ENCODE measurements at places on chromosomes 2 and 18.

GRCh38 chr2:69505710-69506109 lies 68.5 kb upstream of the NFU1 start:
- no peak for DNase-seq

DNA sequence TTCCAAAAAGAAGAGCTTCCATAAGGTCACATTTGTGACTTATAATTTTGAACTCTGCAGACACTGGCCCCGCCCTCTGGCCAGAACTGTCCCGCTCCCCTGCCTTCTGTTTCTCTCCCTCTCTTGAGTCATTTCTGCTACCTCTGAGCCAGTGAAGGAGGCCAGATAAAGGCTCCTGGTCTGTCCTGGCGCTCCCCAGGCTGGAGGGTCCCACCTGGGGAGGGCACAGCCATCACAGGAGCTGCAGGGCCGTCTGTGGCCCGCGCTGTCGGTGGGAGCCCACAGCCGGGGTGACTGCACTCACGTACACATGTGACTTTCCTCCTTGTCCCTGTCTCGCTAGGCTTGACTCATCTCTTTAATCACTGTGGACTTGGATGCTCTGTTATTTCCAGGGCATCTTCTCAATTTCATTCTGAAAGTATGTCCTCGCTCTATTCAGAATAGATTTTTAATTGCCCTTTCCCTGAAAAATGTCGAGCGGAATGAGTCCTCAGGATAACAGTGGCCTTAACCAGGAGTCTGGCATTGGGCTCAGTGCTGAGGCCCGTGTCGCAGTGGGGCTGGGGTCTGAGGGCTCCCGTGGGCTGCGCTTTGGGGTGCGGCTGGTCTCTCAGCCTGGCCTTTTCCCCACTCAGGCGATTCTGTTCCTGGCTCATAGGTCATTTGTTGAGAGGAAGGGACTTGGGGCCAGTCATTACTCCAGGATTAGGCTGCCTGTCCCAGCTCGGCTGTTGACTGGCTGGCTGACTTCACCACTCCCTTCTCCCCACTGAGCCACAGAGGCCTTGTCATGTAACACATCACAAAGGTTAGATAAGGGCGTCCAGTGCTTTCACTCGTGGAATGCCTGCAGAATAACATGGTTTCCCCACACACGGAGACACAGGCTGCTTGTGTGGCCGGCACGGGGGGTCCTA lies 34.5 kb downstream of the KLHL29 start:
- DNase-seq, result no peak

- DNase-seq, result no peak
These were observed 62.4 kb downstream of the KCMF1 start for GRCh38 chr2:85033388-85033787.

DNA sequence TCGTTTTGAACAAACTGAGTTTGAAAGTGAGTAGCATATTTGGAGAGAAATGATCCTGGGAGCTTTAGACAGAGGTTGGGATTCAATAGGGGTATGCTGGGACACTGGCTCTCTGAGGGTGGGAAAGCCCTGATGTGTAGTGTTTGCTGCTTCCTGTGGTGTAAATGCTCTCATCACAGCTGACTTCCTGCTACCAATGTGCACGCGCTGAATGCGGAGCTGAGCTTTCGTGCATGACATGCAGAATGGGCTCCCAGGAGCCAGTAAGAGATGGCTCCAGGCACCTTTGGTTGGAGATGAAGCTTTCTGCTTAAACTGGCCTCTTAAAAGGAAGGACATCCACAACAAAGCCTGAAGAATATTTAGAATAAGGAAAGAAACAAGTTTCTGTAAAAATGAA lies 224.1 kb upstream of the CCDC150 start:
- DNase-seq, result no peak

DNA sequence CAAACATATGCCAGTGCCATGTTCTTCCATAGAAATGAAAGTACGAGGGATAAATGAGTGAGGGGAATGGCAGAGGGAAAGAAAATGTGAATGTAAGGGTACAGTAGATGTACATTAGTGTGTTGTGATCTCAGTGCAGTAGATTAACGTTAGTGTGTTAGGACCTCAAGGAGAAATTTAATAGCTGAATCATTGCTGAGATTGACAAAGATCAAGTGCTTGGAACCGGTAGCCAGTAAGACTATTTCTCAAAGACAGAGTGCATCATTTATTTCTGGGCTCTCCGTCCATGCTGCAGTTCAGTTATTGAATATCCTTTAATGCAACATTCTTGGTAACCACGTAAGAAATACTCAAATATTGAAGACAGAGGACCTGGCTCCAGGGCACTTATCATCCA lies 246.0 kb downstream of the PTPRM start:
- DNase-seq, result no peak

- DNase-seq, result no peak
These were observed 291.4 kb downstream of the DYSF start for GRCh38 chr2:71744781-71745180.

DNA sequence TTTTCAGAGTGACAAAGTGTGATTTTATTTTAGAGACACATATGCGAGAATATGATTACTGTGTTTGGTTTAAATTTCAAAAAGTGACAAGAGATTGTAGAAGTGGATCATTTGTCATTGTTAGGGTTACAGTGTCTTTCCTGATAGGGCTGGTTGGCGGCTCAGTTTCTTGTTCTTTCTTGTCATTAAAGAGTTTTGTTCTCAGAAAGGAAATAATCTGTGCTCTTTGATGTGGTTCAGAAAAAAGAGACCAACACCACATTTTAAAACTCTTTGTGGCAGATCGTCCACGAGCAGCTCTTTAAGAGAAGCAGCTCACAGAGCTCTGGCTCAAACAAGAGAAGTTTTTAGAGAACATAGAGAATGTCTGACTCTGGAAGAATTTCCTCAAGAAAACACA lies 45.6 kb upstream of the ZNF532 start:
- no peak for DNase-seq

DNA sequence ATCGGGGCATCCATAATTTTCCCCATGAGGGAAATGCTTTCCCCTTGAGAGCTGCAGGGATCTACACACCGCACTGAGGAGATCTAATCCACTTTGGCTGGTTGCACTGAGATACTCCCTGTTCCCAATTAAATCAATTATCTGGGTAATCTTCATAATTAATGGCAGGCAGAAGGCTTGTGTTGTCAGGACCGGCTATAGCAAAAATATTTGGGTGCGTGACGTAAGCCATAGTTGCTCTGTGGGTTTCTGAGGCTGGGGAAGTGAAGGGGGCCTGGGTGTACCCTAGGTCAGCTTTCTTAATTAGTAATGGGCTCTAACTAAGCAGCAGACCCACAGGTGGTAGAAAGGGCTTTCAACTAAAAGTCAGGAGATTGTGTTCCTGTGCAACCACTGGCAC lies 62.8 kb upstream of the UPP2 start:
- DNase-seq, result no peak

DNA sequence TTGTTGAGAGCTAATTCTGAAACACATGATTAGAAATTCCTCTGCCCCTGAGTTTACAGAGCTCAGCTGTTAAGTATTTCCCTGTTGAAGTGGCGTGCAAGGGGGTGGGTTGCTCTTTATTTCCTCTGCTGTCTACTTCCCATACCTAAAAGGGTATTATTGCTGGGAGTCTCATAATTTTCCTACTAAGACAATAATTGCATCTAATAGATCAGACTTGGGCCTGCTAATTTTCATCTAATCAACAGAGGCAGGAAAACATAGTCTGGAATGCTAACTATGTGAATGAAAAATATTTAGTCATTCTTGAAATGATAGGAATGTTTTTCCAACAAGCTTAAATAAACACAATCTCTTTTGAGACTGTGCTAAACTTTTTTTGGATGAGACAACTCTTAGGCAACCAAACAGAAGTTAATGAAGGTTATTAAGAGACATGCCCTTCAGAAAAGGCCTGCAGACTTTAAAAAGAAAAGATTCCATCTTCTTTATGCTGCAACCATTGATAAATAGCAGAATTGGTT lies 111.4 kb downstream of the FEZ2 start:
- no peak for DNase-seq

GRCh38 chr2:96524482-96525210 lies 11.9 kb upstream of the ARID5A start:
- no peak for DNase-seq

- DNase-seq, result no peak
These were observed 18.6 kb downstream of the DDX18 start for GRCh38 chr2:117832905-117833613.

DNA sequence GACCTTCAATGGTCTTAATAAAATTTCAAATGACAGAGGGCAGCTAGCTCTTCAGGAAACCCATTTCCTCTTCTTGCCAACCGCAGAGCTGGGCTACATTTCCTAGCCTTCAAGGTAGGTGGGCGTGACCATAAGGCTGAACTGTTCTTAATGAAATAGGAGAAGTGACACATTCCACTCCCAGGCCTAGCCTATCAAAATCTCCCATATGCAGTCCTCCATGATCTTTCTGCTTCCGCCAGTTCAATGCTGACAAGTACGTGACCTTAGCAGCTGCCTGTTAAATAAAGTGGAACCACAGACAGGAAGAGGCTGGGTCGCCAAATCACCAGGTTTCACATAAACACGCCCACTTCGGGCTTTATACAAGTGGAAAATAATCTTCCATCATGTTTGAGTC lies 13.2 kb downstream of the SERPINE2 start:
- no peak for DNase-seq

DNA sequence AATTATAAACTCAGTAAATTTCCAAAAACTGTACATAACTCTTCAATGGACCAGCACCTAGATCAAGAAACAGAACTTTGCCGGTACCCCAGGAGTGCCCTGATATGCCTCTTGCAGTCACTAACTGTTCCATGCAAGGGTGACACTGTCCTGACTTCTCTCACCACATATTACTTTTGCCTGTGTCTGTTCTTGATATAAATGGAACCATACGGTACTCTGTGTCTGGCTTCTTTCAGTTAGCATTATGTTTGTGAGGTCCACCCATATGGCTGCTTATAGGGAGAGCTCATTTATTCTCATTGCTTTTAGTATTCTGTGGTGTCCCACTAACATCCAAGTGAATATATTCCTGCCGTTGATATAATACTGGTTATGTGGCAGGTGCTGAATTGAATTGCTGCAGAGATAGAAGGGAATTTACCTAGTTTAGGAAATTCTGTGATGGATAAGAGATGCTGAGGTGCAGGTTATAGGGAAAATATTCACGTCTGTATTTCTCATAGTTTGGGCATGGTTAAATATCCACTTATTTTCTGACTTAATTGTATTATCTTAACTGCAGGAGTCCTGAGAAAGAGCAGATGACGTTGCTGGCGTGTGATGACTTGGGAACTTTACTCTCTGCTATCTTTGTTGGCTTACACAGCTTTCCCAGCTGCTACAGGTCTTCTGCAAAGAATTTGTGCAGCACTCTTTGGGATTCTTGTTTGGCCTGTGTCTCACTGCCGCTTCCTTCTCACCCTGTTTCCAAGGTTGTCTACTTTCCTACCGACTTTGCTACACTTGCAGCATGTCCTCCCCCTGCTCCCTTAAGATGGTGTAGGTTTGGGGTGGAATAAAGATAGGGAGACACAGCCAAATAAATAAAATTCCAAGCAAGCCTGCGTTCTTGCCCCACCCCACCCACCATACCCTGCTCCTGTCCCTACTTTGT lies 107.9 kb downstream of the MAP4K4 start:
- no peak for DNase-seq

- DNase-seq, result peak; percentile 42
These were observed 1184.0 kb upstream of the GYPC start for GRCh38 chr2:125471963-125472362.

DNA sequence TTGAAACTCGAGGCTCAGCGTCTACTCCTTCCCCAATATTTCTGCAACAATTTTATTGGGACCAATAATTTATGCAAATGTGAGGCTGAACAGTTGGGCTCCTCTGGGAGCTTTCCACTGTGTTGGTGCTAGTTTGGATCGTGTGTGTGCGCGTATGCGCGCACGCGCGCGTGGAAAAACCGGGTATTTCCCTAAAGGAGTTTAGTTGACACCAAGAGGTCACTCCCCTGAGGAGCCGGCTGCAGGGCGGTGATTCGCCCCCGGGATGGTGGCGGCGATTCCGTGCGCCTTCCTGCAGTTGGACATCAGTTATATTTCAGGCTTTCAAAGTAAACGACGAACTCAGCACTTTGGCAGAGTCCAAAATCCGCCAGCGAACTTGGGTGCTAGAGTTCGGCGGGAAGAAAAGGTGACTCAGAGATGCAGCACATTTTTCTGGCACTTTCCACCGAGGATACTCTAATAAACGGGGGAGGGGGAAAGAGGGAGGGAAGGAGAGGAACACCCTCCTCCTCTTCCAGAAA lies 186.5 kb upstream of the FANCL start:
- peak; percentile 20 for DNase-seq

- DNase-seq, result no peak
These were observed 717.7 kb upstream of the FAM98A start for GRCh38 chr2:34316788-34317187.

GRCh38 chr18:12819841-12820240 lies 64.2 kb downstream of the PTPN2 start:
- DNase-seq, result no peak

DNA sequence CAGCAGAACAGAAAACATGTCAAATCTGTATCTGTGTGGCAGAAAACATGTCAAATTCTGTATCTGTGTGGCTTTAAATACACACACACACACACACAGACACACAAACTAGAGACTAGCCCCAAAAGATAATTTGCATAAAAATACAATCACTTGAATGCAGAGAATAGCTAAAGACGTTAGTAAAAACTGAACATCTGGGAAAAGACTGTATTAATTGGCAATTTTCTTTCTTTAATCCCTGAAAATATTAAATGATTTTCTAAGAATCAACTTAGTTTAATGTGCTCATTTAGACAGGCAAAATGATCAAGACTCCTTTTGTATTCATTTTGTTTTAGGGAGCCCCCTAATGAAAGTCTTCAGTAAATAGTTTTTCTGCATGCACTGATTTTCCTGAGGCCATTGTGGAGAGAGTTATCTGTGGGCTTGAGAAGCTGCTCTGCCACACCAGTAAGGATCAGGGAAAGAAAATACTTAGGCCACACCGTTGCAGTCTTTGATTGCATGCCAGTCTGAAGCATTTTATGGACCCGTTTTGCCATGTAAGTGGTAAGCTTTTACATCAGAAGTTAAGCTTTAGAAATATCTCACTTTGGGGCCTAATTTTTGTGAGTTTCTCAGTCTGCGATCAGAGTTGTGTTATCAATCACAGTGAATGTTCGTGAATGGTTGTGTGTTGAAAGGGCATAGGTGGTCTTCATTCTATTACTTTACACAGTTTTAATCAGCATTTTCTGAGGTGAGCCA lies 2.2 kb downstream of the SPATS2L start:
- no peak for DNase-seq

- DNase-seq, result no peak
These were observed 168.2 kb downstream of the DPP10 start for GRCh38 chr2:114610677-114611076.

GRCh38 chr2:144597894-144598593 lies 78.1 kb upstream of the ZEB2 start:
- DNase-seq, result no peak

GRCh38 chr18:58562146-58562998 lies 66.5 kb downstream of the ALPK2 start:
- no peak for DNase-seq

DNA sequence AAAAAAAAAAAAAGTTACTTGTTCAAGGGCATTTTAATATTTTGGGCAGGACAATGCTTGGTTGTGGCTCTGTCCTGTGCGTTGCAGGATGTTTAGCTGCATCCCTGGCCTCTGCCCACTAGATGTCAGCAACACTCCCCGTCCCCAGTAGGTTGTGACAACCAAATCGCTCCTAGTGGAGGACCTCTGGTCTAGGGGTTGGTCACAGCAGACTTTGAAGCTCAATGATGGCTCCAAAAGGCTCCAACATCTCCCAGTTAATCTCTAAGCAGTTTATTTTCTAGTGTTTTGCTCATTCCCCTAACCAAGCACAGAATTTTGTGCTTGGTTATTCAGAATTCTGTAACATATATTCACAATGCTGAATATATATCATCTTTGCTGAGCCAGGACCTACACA lies 67.0 kb downstream of the CHRNA1 start:
- peak; percentile 36 for DNase-seq

Data from mucosa of gallbladder (tissue), 1 donor.